ENCODE measurements at places on chromosomes 16 and 17.

DNA sequence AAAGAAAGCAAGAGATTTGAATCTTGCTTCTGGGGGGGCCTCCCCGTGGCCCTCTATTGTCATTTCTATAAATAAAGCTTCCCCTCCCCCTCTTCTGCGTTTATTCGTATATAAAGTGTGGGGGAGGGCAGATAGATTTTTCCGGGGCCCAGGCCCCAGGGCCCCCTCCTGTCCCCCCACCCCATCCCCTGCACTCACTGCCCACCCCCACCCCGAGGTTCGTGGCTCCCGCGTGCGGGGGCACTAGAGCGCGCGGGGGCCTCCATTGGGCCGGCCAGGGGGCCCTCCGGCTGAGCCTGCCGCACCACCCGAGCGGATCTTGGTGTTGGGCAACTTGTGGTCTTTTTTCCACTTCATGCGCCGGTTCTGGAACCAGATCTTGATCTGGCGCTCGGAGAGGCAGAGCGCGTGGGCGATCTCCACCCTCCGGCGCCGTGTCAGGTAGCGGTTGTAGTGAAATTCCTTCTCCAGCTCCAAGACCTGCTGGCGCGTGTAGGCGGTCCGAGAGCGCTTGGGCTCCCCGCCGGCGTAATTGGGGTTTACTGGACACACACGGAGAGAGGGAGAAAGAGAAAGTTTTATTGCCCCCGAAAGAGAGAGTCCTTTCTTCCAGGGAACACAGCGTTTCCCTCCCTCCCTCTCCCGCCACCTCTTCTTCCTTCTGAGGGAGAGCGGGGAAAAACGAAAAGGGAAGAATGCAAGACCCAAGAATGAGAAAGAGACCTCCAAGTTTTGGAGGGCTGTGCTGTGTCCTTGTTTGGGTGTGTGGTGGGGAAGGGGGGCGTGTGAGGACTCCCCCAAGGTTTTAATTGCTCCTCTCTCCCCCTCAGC lies 1.5 kb downstream of the HOXB4 start:
- no peak for DNase-seq

- DNase-seq = no peak
Observed at GRCh38 chr17:12599186-12599920, 66.3 kb upstream of the MYOCD start.

DNA sequence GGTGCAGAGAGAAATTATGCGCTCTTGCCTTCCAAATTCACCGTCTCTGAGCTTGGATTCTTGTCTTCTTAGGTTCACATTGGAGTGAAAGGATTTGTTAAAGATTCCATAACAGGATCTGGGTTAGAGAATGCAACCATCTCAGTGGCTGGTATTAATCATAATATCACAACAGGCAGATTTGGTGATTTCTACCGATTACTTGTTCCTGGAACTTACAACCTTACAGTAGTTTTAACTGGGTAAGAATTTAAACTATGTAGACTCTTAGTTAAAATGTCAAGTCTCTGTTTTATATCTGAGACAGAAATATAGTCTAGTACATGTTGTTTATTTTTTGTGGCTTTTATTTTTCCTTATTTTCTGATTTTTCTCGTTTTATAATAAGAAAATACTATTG lies 42.9 kb downstream of the CPD start:
- DNase-seq = no peak

GRCh38 chr16:73025151-73025855 lies 22.6 kb downstream of the ZFHX3 start:
- DNase-seq = no peak

- no peak for DNase-seq
Observed at GRCh38 chr17:21157586-21158370, 31.0 kb downstream of the DHRS7B start.

- no peak for DNase-seq
Observed at GRCh38 chr16:25264597-25264996, 7.0 kb upstream of the ZKSCAN2 start.

DNA sequence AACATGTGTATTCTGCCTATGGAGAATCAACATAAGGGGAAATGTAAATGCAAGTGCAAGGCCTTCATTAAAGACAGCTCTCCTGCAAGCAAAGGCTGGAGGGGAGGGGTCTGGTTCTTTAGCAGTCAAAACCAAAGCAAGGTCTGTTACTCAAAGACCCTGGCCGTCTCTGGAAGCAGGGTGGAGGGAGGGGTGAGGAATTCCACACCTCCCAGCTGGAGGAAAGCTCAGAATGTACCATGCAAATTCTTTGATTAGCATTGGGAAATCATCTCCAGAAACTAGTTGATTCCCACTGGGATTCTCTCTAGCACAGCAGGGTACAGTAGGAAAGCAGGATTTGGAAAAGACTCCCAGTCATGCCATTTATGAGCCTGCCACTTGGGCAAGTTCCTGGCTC lies 77.3 kb upstream of the ASIC2 start:
- no peak for DNase-seq

DNA sequence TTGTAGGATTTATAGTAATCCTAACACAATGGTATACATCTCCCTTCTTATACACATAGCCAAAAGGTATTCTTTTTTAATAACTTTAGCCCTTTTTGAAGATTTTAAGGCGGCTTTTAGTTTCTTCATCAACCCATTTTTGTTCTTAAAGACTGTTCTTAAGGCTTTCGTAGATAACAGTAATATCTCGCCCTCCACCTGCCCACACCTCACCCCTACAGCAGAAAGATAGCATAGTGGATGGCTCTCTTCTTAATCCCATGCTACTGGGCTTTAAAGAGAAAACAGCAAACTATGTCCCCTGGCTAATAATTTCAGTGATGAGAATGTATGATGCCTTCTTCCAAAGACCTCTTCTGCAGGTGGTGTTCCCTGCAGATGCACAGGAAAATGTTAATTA lies 8.6 kb downstream of the IGSF6 start:
- DNase-seq = no peak

GRCh38 chr16:10812312-10813098 lies 6.1 kb downstream of the TVP23A start:
- DNase-seq = no peak

- DNase-seq = no peak
Observed at GRCh38 chr16:58027916-58028455, 2.4 kb downstream of the MMP15 start.

DNA sequence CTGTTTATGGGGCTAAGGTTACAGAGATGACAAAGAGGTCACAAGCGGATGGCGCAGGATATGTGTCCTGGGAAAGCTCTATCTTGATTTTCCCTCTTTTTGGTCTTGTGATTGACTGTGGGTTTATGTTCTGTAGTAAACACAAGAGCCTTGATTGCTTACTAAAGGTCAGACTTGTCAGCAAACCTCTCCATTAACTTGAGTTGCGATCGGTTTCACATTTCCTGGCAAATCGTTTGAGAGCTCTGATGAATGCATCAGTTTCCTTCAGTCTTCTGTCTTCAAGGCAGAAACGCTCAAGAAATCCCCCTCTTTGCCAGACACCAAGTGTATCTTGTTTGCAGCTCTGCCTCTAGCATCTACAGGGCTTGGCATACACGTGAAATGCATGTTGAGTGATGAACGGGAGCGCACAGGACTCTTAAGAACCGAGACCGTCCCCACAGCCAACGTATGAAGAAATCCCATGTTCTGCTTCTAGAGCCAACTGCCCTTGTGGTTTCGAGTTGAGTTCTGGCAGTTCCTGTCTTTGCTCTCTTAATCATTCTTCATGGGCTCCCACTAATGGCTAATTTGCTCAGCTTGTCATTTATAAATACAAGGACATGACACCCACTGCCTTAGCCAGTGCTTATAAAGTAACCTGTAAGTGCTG lies 143.3 kb downstream of the PITPNC1 start:
- DNase-seq = no peak

- no peak for DNase-seq
Observed at GRCh38 chr17:17355426-17355825, 52.3 kb downstream of the NT5M start.

DNA sequence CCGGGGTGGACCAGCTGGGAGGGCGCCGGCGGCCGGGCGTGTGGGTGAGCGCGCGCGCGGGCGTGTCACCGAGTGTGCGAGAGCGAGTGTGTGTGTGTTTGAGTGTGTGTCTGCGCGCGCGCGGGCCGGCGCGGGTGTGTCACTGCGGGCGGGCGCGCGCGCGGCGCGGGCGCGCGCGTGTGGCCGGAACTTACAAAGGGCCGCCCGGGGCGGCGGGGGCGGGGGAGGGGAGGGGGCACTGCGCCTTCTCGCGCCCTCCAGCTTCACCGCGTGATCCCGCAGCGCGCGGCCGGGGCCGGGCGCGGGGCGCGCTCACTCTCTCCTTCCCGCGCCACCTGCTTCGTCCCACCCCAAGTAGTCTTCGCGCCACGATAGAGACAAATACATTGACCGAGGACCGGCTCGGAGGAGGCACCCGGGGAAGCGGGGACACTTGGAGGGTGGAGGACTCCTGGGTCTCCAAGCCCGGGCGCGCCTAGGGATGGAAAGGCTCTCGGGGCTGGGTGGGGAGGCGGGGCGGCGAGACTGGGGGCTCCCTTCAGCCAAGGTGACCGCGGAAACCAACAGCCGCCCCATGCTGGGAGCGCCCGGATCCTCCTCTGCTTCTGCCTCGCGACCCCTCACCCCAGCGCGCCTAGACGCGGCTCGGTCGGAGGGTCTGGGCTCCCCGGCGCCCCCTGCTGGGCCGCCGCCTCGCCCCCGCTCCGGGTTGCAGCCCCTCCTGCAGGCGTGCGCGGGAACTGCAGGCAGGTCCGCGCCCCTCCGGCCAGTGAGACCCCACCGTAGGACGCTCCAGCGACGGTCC lies at the start of gene SRCIN1:
Gene SRCIN1 (minus strand): TSS at position 112 of the 805 bp plus-strand sequence. CDS start 247 bp downstream, outside the sequence.
- DNase-seq = peak; percentile 63

DNA sequence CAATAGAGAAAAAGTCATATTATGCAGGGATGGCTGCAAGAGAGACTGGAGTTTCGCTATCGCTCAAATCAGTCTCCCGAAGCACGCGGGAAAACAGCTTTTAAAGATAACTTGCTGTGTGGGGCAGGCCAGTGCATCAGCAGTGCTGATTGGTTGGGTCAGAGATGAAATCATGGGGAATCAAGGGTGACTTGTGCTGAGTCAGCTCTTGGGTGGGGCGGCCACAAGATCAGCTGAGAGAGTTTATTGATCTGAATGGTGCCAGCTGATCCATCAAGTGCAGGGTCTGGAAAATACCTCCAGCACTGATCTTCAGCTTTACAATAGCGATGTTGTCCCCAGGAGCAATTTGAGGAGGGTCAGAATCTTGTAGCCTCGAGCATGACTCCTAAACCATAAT lies 430.5 kb downstream of the RBFOX1 start:
- no peak for DNase-seq

DNA sequence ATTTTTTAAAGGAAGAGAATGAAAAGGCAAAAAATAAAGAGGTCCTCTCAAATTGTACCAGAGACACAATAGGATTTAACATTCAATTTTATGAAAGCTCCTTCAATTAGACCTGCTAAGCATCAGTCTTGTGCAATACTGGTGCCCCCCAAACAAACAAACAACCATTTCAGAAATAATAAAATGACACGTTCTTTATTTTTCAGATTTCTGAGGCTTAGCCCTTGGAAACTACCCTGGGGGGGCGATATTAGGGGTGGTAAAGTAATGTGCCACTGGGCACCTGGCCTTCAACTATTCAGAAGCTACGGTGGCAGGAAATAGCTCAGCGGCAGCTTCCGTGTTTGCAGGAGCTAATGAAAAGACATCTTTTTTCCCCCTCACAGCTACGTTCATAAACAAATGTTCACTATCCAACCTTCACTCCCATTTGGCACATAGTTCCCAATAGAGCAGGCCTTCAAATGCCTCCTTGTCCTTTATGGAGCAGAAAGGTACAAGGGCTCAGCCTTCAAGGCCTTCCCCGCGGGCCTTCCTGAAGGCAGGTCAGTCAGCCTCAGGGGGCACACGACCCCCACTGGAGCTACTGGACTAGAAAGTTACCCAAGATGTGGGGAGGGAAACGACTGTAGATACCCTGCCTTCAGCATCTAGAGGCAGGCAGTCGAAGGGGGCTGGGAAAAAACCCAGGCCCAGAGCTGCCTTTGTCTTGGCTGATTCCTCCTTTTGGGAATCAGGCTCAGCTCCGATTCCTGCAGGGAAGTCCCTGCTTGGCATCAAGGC lies 44.1 kb downstream of the TBX4 start:
- DNase-seq = no peak

DNA sequence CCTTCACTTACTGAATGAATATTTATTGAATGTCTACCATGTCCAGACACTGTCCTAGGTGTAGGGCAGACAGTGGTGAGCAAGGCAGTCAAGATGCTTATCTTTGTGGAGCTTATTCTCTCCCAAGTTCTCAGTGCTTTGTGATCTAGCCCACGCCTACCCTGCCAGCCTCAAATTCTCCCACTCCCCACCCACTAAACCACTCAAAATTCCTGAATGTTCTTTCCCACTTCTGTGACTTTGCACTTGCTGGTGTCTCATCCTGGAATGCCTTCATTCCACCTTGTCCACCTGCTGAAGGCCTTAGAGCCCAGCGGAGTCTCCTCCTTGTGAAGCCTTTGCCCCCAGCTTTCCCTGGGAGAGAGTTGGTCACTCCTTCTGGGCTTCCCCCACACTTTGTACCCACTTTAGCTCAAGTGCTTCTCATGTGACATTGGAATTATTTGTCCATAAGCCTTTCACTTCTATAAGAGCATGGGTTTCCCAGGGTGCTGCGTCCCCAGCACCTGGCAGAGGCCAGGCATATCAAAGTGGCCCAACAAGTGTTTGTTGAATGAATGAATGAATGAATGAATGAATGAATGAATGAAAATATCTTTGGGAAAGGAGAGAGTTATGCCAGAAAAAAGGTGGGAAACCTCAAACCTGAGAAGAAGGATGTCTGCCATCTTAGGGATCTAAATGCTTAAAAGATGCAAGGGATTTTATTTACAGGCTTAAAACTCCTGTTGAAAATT lies 23.0 kb downstream of the CCDC182 start:
- DNase-seq = no peak

DNA sequence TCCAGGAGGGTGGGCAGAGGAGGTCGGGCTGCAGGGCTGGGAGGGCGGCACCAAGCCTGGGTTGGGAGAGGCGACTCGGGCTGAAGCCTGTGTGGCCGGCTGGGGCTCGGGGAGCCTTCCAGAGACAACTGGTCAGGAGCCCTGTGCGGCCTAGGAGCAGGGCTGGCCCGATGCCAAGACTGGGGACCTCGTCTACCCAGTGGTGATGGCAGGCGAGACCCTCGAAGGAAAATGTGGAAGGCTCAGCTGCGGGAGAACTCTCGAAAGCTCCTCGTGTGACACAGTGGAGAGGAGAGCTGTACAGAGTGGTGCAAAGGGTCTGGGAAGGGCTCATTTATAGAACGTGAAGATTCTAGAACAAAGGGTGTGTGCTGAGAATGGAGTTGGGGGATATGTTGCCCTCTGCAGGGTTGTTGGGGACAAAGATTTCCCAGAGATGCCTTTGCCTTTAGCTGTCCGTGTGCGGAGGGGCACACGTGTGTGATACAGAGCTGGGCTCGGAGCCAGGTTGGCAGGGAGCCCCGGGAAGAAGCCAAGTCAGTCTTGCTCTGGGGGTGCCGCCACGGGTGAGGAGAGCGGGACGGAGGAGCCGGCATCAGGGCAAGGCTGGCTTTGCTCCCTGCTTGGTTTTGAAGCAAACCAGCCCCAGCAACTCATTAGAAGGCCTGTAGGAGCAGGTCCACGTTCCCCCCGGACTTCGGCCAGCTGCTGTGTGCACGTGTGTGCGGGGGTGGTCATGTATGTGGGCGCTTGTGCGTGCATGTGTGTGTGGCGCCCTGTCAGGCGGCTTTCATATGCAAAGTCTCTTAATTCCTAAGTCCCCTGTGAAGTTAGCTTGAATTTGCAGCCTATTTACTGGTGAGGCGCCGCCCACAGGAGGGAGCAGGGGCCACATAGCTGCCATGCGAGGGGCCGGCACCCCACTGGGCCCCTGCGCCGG lies 132.4 kb upstream of the CHMP6 start:
- DNase-seq = peak; percentile 57
